ENCODE measurements at places on chromosomes 5 and 9.
A peak's percentile ranks its signal among the peaks of the same experiment; 100 is the strongest.

DNA sequence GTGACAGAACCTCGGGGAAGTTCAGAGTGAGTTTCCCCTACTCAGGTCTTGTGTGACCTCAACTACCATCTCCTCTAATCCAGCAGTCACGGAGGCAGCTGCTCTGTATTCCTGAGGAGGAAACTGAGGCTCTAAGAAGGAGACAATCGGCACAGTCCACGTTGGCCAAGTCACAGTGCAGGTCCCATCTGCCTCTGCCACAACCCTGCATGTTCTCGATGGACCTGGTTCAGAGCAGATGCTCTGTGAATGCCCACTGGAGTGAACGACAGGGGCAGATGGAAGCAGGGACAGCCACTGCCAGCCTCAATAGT is 722 bp upstream of the ERGIC1 start:
- no peak for DNase-seq

DNA sequence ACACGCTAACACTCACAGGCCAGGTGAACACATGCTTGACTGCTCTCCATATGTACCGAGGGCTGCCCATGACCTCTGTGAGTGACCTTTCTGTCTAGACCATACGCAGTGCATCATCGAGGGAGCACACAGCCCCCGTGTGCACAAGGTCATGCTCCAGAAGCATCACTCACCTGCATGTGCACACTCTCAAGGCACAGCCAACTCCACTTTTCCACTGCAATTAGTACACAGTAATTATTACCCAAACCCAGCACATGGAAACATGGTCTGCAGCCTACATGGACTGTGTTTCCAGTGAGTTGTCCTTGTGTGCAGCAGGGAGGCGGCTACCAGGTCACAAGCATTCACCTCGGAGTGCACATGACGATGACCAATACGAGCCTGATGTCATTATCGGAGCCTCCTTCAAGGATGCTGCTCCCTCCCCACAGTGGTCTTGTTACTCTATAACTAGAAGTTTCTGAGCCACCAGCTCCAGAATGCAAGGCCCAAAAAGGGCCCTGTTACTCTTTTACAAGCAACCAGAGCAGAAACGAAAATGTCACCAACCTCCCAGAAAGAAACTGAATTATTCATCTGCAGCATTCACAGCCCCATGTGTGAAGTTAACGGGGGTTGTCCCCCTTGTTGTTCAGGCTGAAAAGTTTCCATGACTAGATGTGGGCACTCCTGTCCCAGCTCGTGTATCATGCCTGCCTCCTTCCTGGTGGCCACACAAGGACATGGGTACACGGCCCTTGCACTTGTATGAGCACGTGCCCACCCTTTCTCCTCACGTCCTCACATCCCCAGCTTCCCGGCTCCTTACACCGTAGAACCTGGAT is 31.2 kb downstream of the SEMA4D start:
- DNase-seq = no peak

- no peak for DNase-seq
Observed at GRCh38 chr5:171588046-171588445, 168.6 kb downstream of the FGF18 start.

DNA sequence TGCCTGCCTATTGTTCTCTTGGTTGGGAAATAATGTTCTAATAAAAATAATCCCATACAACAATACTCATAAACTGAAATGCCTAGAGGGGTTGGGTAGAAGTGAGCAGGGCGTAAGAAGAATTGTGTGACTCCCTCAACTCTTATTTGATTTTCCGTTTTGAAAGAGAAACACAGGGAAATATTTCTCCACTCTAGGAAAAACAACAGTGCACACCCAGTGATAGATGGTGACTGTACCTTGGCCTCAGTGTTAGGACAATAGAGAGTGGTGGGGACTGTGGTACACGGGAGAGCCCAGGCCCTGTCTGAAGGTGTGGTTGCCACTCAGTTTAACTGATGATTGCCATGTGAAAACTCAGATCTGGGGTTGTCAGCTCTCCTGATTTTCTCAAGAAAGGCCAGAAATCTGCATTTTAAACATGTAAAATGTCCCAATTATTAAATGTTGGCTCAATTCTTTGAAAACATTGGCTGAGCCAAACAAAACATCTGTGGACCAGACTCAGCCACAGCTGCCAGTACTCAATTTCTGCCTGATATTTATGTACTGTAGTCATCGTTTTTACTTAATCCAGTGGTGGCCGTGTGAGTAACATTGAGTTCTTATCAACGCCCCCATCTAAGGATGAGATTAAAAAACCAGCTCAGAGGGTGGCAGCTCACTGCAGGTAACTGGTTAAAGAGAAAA is 103.8 kb upstream of the ZNF618 start:
- peak; percentile 76 for DNase-seq

GRCh38 chr5:54867310-54867944 is 118.0 kb downstream of the ESM1 start:
- peak; percentile 81 for DNase-seq

GRCh38 chr5:132410451-132411303 is 41.2 kb downstream of the SLC22A5 start:
- peak; percentile 90 for DNase-seq

GRCh38 chr9:89080193-89080592 is 88.9 kb downstream of the S1PR3 start:
- peak; percentile 31 for DNase-seq

- no peak for DNase-seq
Observed at GRCh38 chr5:73204332-73204731, 31.3 kb downstream of the TMEM174 start.

DNA sequence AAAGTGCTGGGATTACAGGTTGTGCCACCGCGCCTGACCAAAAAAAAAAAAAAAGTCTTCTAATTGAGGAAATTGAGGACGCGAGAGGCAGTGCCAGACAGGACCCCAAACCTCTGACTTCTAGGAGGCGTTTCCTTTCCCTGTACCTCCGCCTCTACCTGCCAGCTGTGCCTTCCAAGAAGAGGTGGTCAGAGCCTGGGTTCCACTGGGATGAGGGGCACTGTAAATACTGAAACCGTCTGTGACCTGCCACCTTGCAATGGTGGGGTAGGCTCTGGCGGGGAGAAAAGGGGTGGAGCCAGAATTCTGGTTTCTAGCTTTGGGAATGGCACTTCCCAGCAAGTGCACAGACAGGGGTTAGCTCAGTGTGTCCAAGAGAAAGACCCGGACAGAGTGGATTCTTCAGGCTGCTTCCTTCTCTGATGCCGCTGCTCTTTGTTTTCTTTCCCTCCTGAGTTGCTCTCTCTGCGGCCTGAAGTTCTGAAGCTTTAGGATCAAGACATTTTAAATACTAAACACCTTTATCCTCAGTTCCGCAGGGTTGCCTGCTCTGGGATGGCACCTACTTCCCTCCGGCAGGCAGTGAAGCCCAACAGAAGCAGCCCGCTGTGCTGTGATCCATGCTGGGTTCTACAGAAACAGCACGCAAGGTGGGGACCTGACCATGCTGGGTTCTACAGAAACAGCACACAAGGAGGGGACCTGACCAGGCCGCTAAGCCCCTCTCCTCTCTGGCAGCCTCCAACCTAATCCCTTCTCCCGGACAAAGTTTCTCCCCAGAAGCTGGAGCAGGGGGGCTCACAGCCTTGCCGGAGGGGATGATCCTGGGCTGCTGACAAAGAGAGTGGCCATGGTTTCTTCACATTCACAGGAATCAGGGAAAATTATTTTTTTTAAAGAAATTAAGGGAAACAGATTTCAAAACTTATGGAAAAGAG is 65.2 kb downstream of the OTULIN start:
- DNase-seq = no peak

- no peak for DNase-seq
Observed at GRCh38 chr5:59416026-59416425, 477.5 kb downstream of the PDE4D start.

DNA sequence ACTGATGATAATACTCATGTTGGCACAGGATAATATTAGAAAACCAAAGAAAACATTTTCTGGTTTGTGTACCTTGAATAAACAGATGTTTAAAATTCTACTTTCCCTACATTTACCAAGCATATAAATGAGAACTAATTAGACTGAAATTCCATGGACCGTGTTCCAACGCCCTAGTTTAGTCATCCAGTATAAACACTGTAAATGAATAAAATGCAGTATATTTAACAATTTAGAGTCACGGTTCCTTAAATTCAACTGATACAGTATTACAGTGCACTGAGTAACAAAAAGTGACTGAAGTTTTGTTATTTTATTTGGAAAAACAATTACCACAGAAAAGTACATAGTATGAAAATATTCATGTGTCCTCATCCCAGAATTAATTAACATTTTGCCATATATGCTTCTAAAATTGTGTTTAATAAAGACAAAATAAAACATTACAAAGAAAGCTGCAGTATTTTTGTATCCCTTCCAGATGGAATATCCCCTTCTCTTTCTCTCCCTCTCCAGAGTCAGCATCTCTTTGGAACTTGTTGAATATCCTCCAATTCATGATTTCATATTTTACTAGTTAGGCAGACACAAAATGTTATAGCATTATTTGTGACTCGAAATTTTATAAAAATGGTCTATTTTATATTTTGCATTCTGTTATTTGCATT is 112.5 kb downstream of the HMHB1 start:
- DNase-seq = peak; percentile 49

GRCh38 chr9:126454215-126454614 is 127.6 kb downstream of the MVB12B start:
- no peak for DNase-seq

DNA sequence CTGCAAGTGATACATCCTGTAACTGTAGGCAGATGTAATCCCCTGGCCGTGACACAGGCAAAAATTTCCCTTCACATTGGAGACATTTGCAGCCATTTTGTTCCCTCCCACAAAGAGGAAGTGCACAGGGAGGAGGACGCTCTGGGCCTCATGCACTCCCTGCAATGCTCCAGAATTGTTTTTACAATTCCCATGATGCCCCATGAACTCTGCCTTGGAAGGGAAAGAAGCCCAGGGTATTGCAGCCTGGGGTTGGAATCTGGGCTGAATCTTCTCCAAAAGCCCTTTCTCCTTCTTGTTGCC is 491.7 kb downstream of the CCDC171 start:
- no peak for DNase-seq

- DNase-seq = no peak
Observed at GRCh38 chr5:132761321-132762240, 14.4 kb downstream of the CCNI2 start.

DNA sequence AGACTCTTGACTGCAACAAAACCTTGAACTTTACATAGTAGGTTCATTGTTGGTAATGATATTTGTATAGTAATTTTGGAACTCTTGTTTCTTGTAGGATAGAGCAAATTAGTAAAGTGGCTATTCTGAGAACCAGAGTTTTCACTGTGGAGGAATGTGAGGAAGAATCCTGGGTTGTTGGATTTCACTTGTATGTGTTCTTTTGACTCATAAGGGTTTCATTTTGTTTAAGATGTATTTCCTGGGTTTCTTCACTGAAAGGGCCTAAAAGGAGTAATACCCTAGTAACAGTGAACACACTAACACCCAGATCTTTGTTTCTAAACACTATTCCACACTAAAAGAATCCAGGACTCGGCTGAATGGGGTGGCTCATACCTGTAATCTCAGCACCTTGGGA is 20.1 kb downstream of the TTC1 start:
- DNase-seq = no peak

- DNase-seq = peak; percentile 84
Observed at GRCh38 chr5:125134216-125135081, 388.0 kb upstream of the ZNF608 start.

- DNase-seq = peak; percentile 83
Observed at GRCh38 chr9:129347316-129348120, 169.5 kb upstream of the IER5L start.

DNA sequence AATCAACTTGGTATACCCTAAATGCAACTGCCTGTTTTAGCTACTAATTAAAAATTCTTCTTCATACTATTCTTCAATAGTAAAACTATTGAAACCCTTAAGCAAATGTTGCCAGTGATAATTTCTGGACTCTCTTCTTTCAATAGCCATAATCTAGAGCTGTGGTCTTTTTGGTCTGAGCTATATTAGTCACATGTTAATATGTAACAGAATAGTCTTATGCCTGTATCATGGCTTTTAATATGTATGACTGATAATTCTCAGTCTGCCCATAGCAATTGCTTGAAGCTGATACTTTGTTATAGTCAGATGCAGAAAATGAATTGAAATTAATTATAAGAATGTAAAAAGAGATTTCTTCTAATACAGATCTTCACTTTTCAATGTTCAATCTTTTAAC is 1871.9 kb upstream of the CDH6 start:
- DNase-seq = no peak

DNA sequence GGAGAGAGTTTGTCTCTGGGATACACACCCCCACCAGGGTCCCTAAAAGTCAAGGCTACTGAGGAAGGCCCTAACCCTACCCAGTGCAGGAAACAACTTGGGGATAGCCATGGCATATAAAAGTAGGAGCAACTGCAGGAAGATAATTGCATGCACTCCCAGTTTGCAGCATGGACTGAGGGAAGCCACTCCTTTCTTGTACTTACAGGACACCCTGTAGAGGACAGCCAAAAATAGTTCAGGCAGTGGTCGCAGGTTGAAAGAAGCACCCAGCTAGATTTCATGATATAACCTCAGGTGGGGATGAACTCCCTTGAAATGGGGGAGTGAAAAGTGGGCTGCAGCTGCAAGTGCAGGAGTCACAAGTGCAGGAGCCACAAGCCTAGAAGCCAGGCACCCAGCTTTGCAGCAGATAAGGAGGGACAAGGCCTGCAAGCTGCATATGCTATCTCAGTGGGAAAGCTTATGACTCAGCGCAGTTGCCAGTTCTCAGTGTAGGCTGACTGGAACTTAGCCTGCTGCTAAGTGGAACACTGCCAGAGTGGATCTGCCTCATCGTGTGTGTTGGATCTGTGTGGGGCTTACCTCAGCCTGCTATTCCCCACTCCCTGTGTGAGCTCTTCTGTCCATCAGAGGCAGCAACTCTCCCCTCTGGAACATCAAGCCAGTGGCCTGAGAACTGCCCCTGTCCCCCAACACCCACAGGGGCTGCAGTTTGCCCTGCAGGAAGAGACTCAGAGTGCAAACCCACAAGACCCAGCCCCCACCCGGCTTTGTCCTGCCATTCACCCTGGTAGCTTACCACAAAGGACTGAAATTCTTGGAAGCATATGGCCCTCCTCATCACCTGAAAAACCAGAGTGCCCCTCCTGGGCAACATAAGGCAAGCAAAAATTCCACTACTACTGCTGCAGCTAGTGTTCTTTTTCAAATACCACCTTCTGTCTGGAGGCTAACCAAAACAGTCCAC is 42.7 kb downstream of the CYLC2 start:
- DNase-seq = no peak

DNA sequence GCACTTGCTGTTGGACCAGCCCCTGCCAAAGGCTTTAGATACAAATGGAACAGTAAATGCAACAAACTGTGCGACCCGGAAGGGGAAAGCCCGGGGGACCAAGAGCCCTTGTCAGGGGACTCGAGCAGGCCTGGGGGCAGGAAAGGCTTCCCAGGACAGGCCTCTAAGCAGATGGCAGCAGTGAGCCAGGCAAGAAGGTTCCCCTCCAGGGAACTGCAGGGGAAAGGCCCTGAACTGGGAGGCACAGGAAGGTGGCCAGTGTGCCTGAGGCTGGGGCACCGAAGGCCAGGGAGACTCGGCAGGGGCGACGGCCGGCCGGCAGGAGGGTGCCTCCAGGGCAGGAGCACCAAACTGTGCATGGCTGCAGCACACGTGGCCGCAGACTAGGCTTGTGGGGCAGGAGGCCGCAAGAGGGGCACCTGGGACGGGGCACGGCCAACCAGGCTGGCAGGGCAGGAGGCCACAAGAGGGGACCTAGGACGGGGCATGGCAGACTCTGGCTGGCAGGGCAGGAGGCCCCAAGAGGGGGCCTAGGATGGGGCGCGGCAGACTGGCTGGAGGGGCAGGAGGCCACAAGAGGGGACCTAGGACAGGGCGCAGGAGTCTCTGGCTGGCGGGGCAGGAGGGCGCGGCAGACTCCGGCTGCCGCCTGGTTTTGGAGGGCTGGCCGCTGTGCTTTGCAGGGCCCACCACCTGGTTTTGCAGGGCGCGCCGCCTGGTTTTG is 10.0 kb downstream of the VAV2 start:
- DNase-seq = no peak

GRCh38 chr9:16202221-16202620 is 649.4 kb downstream of the CCDC171 start:
- DNase-seq = no peak

Measured in GM23248 (cell line).